GM13977 (cell line): ENCODE measurements at places on chromosomes 5 and 9.
A peak's percentile ranks its signal among the peaks of the same experiment; 100 is the strongest.

DNA sequence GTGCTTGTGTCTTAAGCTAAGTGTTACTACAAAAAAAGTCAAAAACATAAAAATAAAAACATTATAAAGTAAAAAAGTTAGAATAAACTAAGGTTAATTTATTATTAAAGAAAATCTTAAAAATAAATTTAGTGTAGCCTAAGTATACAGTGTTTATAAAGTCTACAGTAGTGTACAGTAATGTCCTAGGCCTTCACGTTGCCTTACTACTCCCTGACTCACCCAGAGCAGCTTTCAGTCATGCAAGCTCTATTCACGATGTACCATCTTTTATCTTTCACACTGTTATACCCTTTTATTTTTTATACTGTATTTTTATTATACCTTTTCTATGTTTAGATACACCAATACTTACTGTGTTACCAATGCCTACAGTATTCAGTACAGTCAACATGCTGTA, 288.1 kb downstream of the HCN1 start:
- no peak for DNase-seq

DNA sequence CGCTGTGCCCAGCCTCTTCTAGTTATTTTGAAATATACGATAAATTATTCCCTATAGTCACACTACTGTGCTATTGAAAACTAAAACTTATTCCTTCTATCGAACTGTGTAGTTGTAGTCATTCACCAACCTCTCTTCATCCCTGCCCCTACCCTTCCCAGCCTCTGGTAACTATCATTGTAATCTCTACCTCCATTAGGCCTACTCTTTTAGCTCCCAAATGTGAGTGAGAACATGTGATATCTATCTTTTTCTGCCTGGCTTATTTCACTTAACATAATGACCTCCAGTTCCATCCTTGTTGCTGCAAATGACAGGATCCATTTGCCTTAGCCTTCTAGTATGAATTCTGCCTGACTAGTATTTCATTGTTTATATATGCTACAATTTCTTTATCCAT, 127.4 kb downstream of the PSAT1 start:
- no peak for DNase-seq

DNA sequence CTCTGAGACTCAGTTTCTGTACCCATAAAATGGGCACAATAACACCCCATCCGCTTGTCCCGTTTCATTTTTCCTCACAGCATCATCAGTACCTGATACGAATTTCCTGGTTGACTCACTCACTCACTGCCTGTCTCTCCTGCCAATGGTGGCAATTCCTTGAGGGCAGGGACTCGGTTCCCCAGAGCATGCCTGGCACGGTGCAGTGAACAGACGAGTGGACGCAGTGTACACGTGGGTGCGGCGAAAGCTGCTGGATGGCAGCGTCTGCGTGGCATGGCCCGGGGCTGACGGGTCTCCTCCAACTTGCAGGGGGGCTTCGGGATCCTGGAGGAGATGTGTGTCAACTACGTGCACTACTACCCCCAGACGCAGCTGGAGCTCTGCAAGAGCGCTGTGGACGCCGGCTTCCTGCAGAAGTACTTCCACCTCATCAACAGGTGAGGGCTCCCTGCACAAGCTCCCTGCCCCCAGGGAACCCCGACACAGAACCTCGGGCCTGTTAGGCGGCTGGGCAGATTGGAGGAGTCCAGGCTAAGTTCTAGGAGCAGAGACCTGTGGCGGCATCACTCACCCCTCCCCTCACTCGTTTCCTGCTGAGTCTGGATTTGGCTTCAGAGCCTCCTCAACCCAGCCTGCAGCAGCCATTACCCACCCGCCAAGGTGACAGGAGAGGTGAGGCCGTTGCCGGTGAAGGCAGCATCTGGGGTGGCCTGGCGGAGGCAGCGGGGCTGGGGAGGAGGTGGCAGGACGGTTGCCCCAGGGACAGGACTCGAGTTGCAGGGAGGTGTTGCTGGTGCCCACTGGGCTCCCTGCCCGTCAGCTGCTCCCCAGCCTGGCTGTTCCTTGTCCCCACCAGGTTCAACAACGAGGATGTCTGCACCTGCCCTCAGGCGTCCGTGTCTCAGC, 20.3 kb downstream of the DBH start:
- no peak for DNase-seq

DNA sequence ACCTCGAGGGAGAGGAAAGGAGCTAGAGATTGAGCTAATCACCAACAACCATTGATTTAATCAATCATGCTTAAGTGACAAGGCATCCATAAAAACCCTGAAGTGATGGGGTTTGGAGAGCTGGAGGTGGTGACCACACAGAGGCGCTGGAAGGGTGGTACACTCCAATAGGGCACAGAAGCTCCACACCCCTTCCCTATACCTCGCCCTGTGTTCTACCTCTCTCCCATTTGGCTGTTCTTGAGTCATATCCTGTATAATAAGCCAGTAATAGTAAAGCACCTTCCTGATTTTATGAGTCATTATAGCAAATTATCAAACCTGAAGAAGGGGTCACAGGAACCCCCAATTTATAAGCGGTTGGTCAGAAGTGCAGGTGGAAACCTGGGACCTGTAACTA, 18.3 kb downstream of the ACTL7B start:
- no peak for DNase-seq

GRCh38 chr9:91589101-91589553, 165.5 kb upstream of the NFIL3 start:
- DNase-seq, result peak; percentile 19

GRCh38 chr9:114836769-114837168, 30.9 kb upstream of the TNFSF15 start:
- DNase-seq, result no peak

- no peak for DNase-seq
Measured at GRCh38 chr9:74006935-74007334, 490.2 kb upstream of the RORB start.

DNA sequence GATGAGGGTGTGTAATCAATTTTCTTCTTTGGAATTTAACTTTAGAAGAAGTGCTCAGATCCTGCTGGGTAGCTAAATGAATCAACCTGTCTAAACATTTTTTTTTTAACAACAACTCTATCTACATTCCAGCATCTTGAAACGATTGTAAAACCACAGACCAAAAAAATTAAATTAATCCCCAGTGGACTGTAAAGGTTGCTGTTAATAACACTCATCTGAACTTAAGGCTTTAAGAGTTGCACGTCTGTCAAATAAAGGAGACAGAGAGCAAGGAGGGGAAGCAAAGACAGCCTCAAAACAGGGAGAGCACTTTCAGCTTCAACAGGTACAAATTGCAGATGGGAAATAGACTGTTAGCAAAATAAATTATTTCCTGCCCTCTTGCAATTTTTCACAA, 548.5 kb downstream of the DTWD2 start:
- DNase-seq, result no peak

DNA sequence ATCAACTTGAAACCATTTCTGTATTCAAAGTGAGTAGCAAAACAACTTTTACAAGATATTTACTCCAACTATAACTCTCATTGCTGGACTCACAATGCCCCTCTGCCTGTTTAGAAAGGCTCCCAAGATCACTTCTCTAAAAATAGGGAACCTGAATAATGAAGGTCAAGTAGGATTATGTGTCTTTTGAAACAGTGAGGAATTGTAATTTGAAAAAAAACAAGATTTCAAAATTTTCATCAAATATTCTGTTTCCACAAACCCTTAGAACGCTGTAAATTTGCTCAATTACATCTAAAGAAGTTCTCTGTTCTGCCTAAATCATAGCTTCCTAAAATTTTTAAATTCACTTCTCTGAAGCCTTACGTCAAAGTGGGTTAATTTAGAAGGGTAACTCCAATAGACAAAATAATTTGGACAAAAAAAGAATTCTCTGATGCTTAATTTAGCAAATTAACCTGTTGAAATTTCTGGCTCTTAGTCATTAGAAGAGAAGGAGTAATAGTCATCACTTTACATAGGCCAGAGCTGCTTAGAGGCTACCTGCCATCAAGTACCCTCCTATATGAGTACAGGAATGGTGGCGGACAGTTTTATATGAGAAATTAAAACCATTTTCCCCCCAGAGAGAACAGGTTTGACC, 4.0 kb downstream of the ELL2 start:
- no peak for DNase-seq

GRCh38 chr9:87069690-87070089, 122.4 kb upstream of the GAS1 start:
- DNase-seq, result no peak

GRCh38 chr5:38806775-38807258, 39.0 kb upstream of the OSMR start:
- no peak for DNase-seq

GRCh38 chr5:76852772-76853171, 3.0 kb downstream of the S100Z start:
- DNase-seq, result no peak

- no peak for DNase-seq
Measured at GRCh38 chr5:148125641-148126040, 42.7 kb upstream of the SPINK14 start.

DNA sequence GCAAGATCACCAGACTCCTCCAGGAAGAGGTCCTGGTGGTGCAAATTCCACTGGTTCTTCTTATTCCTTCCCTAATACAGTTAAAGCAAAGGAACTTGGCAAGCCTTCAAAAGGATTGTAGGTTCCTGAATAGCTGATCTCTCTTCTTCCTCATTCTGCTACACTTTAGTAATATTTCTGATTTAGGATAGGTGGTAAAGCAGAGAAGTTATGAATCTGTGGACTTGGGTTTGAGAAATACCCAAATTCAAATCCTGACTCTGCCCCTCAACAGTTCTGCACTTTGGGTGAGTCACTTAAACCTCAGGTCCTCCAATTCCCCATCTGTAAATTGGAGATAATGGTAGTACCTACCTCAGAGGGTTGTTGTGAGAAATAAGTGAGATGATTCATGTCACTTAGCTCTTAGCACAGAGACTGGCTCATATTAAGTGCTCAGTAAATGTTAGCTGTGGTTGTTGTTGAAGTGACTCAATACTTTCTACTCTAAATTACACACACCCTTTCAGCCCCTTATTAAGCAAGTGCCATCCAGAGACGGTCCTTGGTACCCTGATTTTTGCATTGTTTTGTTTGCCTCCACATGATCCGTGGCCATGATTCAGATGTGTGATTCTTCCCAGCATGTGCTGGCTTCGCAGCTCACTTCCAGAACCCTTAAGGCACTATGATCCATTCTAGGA, 5.2 kb downstream of the SH3RF2 start:
- no peak for DNase-seq

- no peak for DNase-seq
Measured at GRCh38 chr5:149441986-149442385, 62.9 kb upstream of the IL17B start.

DNA sequence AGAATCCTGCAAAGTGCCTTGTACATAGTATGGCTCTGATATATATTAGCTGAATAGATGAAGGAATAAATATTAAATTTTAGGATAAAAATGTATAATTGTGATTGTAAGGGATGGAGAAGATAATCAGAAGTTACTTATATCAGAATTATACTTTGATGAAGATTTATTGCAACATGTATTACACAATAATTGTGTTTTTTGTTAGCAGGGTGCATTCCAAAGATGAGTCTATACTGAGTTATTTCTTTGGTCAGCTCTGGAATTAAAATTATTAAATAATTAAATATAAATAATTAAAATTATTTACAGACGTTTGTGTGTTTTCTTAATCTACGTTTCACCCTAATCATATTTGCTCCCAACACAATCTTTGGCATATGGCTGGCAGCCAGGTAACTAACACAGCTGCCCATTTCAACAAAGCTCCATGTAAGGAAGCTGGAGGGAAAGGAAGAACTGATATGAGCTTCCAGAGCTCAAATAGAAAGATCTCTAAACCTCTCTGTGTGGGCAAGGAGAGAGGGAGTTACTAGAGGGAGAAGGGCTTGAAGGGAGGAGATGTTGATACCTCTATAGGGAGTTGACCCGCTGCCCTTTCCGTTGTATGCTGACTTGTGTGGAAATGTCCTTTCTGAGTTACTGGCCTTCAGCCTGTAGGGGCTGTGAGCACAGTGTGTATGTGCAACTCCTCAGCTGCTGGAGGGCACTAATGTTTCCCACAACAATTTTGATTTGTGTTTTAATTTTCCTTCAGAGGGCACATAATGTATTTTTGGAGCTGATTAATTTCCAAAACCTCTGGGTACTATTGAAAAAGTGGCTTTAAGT, 403.4 kb downstream of the MAN2A1 start:
- no peak for DNase-seq

- DNase-seq, result no peak
Measured at GRCh38 chr5:181164076-181164952, 16.9 kb downstream of the OR2V2 start.

DNA sequence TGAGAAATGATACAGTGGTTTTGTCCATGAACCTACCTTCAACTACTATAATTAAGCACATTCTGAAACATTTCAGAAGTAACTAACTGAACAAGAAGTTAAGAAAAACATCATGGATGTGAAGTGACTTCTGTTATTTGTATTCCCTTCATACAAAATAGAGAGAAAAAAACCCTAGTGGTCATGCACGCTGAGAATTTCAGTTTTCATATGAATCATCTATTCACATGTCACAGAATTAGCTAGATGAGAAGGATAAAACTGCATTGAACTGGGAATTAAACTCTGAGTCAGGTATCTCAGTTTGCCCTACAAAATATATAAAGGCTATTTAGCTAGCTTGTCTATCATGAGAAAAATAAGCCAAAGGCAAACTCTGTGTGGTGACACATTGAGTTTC, 451.8 kb upstream of the FTMT start:
- peak; percentile 15 for DNase-seq

GRCh38 chr5:68557162-68557936, 341.8 kb downstream of the PIK3R1 start:
- DNase-seq, result no peak

DNA sequence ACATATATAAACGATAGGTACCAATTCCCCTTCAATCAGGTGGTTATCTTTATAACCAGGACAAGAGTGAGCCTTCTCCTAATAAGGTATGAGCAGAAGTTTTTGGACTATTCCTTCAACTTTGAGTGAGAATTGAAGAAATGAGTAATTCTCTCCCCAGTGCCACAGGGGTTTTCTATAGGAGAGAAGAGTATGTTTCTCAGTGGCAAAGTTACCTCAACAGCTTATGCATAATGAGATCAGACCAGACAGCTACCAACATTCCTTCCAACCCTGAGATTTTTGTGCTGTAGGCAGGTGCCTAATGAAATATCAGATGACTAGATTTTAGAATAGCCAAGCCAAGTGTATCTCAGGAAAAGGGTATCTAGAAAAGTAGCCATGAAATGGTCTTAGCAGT, 40.9 kb downstream of the ABLIM3 start:
- DNase-seq, result no peak

DNA sequence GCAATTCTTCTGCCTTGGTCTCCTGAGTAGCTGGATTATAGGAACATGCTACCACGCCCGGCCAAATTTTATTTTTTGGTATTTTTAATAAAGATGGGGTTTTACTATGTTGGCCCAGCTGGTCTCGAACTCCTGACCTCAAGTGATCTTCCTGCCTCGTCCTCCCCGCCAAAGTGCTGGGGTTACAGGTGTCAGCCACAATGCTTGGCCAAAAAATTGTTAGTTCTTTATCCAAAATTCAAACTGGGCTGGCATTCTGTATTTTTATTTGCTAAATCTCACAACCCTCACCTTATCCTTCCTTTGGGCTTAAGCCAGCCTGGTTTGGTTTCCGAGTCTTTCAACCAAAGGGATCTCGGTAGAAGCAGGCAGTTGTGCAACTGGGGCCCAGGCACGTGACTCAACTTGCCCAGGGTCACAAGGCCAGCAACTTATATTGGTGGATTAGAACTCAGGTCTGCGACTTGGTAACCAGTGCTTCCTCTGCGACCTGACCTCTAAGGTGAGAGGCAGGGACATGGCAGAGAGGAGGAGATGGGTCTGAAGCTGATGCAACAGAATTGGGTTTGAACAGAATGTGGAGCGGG, 26.5 kb upstream of the BOD1 start:
- DNase-seq, result no peak

- DNase-seq, result no peak
Measured at GRCh38 chr9:93122721-93123221, 11.3 kb downstream of the NINJ1 start.
